ENCODE measurements at places on chromosomes 3 and 15.

GRCh38 chr3:481680-482079 is 285.1 kb downstream of the CHL1 start:
- DNase-seq = no peak

GRCh38 chr3:37198996-37199395 is 24.6 kb upstream of the LRRFIP2 start:
- DNase-seq = peak; percentile 16

DNA sequence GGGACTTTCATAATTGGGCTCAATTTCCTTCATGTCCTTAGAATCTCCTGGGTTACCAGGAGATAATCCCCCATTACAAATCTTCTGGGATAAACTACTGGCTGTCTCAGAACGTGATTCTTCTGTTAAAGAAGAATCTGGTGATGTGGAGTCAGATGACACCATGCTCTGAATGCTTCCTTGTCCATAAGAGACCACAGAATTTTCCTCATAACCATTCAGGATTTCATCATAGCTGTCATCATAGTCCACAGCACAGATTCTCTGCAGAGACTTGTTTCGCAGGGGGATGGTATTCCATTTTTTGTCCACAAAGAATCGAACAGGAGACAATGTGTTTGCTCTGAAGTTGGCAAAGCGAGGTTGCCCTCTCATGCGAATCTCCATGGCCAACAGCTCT is 109.8 kb upstream of the TSPAN3 start:
- DNase-seq = peak; percentile 20

GRCh38 chr3:31988271-31988670 is 6.7 kb downstream of the ZNF860 start:
- DNase-seq = no peak

DNA sequence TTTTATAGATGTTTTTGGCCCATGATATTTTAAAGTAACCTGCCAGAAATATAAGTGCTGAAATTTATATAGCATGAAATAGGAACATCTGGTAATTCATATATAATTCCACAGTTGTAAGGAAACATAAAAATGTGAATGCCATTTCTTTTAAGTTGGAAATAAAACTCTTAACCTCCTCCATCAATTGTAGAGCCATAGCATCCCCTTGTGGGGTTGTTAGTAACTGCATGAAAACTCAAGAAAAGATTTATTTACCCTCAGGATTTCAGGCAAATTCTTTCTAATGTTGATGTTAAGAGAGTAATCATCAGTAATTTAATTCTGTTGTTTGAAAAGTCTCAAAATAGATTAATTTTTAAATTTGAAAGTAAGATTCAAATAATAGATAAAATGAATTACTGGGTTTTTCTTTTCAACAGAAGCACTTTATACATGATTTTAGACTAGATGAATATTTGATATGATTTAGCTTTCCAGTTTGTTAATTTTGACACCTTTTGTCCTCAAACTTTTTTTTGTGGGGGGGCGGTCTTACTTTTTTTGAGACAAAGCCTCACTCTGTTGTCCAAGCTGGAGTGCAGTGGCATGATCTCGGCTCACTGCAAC is 74.7 kb downstream of the RASA2 start:
- DNase-seq = no peak

GRCh38 chr15:81101894-81102815 is 31.9 kb upstream of the CFAP161 start:
- DNase-seq = no peak

- DNase-seq = no peak
Measured at GRCh38 chr3:171743327-171744157, 66.7 kb downstream of the PLD1 start.

- no peak for DNase-seq
Measured at GRCh38 chr15:86905625-86906256, 826.1 kb downstream of the AGBL1 start.

DNA sequence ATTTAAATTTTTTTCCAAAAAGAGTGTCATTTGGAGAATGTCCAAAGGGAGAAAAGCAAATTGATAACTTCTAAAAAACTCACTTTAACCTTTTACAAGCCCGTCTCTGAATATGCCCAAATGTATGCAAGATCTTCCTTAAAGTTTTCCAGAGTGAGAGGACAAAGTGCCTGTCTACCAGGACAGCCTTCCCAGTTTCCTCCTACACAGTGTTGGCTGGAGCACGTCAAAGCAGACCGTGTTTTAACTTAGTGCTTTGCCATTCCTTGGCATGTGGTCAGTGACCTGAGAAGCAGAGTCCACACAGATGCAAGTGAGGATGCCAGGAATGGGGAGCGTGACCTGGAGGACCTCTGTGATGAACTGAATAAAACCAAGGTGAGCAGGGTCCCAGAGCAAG is 245.7 kb downstream of the FAM43A start:
- DNase-seq = no peak

Measured in AG09309 (cell line).